Frontal cortex (tissue), 4 donors: ENCODE measurements at places on chromosomes 5 and 9. TPM values are rescaled to one million over a fixed set of nuclear protein-coding genes. Genes with fewer than 3 reads are reported as not detected.

The SMIM33 gene
- total RNA-seq: not detected

The ROR2 gene
- total RNA-seq: 0.82 TPM

The EQTN gene
- 1.6 TPM for total RNA-seq

The SPAAR gene
- 0.41 TPM for total RNA-seq

The IFNA21 gene
- total RNA-seq: not detected

The FOXD4L5 gene
- total RNA-seq: under 0.01 TPM

The KIF20A gene
- total RNA-seq: 4.1 TPM

The PAEP gene
- not detected for total RNA-seq

The ECM2 gene
- total RNA-seq: 3.3 TPM

The ADAMTS2 gene
- total RNA-seq: 3.3 TPM

The GMCL2 gene
- not detected for total RNA-seq

The ADRB2 gene
- 0.82 TPM for total RNA-seq

The HOMER1 gene
- total RNA-seq: 205 TPM

The EGFLAM gene
- total RNA-seq: 2.9 TPM

The SLC12A7 gene
- total RNA-seq: 5.7 TPM

The ELP1 gene
- 51.8 TPM for total RNA-seq

The CARD9 gene
- total RNA-seq: 0.41 TPM
